NCI-H2171 treated with DMSO at 0.1 percent for 48 hours (cell line): ENCODE measurements at places on chromosomes 11 and 22.

DNA sequence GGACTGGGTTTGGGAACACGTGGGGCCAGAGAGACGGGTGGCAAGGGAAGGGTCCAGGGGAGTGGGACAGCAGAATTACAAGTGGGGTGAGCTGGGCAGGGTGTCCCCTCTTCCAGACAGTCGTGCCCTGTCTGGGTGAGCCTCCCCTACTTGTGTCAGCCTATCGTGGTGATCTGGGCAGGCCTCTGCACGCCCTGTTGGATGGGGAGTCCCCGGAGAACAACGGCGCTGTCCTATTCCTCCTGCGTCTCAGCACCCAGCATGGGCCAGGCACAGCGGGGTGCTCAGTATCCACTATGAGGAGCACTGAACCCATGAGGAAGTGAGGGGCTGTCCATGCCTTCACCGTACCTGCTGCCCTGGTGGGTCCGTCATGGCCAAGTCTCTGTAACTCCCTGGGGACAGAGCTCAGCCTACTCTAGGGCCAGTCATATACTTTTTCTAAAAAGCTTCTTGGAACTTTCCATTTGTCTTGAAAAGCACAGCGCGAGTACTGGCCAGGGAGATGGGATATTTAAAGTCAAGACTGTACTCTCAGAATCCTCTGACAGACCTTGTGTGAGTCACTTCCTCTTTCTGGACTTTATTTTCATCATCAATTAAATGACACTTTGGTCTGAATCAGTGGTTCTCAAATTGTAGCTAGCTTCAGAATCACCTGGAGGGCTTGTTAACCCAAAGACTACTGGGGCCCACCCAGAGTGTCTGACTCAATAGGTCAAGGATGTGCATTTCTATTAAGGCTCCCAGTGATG is 81.7 kb upstream of the NECTIN1 start:
- no peak for DNase-seq

- DNase-seq, result no peak
These were observed 2082.7 kb upstream of the RAG2 start for GRCh38 chr11:38680746-38681145.

GRCh38 chr11:98227278-98227677 is 793.5 kb upstream of the CNTN5 start:
- DNase-seq, result no peak

DNA sequence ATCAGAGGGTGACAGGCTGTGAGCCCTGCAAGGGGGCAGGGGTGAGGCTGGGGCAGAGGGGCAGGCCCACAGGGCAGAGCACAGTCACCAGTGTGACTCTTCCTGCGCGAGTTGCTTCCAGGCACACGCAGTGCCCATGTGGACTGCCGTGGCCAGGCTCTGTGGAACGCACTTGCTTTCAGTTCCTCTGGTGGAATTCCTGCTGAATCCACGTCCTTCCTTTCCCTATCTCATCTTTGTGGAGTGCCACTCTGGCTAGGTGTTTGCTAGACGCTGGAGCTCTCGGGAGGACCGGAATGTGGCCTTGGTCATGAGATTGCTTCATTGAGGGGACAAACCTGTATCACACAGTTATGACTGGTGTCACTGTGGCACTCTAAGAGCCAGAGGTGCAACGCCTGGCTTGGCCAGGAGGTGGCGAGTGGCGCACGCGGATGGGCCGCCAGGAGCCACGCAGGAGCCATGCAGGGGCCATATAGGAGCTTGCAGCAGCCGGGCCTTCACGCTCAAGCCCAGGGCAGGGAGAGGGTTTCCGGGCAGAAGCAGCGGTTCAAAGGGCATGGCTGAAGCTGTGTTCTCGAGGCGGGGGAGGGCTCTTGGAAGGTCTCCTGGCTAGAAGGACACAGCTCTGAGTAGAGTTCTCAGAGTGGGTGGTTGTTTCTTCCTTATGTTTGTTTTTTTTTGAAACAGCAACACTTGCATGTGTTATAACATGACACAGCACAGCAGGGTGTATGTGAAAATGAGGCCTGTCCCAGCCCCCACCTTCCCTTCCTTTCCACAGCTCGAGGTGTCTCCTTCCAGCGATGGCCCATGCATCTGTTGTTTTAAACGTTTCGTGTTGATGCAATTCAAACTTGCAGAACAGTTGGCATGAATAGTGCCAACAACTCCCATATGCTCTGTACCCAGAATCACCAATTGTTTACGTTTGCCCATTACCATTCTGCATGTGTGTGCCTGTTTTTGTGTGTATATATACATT is 36.2 kb downstream of the TBC1D22A start:
- DNase-seq, result peak; percentile 99

DNA sequence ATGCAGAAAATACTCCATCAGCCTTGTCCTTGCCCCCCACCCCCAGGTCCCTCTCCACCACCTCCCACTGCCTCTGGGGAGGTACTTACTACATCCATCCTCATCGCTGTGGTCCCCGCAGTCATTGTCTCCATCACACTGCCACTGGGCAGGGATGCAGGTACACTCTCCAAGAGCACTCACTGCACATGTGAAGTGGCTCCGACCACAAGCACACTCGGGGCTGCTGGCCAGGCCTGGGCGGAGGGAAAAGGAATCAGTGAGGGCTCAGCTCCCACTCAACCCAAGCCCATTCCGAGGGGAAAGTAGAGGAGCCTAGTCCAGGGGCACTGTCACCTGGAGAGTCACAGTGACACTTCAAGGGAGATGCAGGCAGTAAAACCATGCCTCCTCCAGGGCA is 15.7 kb downstream of the LRP4 start:
- no peak for DNase-seq

GRCh38 chr22:47407461-47408025 is 645.1 kb downstream of the TBC1D22A start:
- no peak for DNase-seq

- DNase-seq, result no peak
These were observed 11.7 kb downstream of the LRP4 start for GRCh38 chr11:46906609-46907041.

GRCh38 chr11:103729617-103730016 is 306.8 kb upstream of the DDI1 start:
- DNase-seq, result peak; percentile 81

DNA sequence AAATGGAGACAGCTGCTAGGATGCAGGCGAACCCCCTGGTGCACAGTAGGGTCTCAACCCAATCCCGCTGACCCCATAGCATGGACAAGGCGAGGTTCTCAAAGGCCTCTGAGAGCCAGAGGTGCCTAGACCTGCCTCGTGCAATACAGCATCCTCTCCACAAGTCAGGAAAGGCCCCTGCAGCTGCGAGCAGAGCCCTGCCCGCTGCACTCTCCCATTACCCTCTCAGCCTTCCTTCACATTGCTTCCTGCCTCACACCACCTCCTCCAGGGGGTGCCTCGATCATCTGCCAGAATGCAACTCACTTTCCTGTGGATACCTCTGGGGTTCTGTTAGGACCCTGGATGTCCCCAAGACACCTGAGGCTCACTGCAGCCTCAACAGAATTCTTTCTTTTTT is 42.8 kb upstream of the TCF20 start:
- DNase-seq, result peak; percentile 51

GRCh38 chr11:114678125-114679036 is at the start of gene NXPE2:
NXPE2 (plus strand) TSS chr11:114678527; CDS start chr11:114678576, 49 bp downstream.
- no peak for DNase-seq

GRCh38 chr11:12121011-12121410 is 10.6 kb downstream of the MICAL2 start:
- peak; percentile 23 for DNase-seq

DNA sequence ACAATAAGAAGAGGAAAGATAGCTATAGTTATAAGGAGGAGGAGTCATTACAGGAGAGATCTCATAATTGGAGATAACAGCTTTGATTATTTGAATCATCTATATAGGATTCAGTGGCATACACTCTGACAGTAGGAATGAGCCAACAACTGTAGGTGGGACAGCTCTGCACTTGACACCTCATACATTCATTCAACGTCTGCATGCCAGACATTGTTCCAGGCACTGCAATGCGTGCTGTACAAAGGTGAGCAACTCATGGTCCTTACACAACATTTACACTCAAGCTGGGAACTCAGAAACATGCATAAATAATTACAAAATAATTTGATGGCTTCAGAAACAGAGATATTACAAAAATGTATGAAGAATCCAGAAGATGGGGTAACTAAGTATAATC is 154.3 kb downstream of the MSANTD4 start:
- DNase-seq, result no peak

DNA sequence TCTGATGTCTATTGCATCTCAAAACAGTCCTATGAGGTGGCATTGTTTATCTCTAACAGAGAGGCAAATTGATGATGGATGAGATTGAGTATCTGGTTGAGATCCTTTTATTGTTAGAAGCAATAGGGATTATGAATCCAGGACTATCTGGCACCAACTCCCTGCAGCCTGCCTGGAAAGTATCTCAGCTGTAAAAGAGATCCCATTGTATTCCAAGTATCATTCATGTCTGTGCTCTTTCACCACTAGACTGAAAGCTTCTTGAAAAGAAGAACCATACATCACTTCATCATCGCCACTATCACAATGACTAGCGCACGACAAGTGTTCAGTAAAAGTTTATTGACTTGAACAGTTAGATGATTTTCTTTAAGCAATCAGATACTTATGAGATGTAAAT is 41.9 kb upstream of the PCF11 start:
- DNase-seq, result no peak

DNA sequence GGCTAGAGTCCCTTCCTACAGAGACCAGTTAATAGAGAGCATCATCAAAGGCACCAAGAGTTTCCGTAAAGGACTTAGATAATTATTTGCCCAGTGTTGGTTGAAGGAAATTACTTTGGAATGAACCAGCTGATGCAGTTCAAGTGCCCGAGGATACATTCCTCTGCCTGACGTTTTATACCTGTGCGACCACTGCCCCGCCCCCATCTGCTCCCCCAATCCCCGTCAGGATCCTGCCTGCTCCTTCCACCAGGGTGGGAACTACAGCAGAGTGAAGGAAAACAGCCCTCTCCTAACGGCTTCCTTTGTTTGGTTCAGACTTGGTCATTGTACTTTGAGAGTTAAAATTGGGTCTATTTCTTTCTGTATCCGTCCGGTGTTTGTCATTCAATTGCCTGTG is 761.5 kb downstream of the NTM start:
- DNase-seq, result no peak

DNA sequence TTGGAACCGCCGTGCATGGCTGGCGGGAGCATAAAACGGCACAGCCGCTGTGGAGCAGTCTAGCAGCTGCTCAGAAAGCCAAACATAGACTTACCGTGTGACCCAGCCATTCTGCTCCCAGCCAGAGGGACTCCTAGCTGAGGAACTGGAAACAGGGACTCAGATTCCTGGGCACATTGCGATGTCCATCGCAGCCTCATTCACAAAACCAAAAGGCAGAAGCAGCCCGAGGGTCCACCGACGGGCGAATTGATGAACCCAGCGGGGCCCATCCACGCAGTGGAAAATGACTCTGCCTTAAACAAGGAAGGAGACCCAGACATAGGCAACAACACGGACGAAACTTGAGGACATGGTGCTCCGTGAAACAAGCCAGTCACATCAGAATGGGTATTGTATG is 5.7 kb upstream of the MUC5B start:
- no peak for DNase-seq

DNA sequence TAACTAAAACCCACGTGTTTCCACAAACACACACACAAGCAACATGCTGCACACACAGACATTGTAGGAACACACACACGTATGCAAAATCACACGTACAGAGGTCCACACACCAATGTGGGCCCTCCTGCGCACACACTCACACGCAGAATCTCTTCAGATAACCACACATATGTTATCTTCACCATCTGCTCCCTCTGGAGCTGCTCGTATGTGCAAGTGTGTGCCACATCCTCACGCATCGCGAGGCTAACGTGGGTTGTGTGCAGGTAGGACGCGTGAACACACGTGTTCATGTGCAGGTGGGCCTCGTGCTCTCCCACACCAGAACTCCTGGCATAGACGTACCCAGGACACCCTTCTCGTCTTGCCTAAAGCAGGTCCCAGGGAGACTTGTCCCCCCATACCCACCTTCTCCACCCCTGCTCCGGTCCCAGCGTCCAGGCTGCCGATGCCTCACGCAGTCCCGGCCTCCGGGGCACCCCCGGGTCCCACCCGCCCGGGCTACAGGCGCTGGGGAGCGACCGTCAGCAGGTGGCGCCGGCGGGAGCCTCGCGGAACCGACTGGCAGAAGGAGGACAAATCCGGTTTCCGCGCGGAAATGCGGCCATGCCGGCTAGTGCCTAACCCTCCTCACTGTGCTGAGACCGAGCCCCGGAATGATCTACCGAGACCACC is 10.3 kb upstream of the IGSF9B start:
- no peak for DNase-seq

DNA sequence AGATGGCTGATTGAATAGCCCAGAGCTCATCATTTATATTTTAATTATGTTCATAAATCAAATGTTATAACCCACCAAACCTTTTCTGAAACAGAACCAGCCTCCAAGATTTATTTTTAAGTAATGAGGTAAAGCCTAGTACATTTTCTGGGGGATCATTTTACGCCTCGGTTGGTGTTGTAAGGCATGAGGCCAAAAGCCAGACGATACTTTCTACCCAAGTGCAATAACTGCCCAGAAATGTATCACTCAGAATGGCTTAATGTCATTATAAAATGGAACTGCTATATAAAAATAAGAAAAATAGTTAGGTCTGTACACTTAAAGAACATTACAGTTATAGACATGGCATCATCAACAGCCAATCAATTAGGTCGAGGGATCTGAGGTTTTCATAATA is 283.3 kb downstream of the CADM1 start:
- no peak for DNase-seq

- DNase-seq, result no peak
These were observed 112.5 kb downstream of the KCNQ1OT1 start for GRCh38 chr11:2587132-2587930.

GRCh38 chr22:21103633-21104032 is 57.9 kb downstream of the LRRC74B start:
- no peak for DNase-seq

GRCh38 chr22:46730568-46731245 is 7.3 kb downstream of the CERK start:
- DNase-seq, result peak; percentile 92

GRCh38 chr11:911031-911889 is 650 bp upstream of the CHID1 start:
- DNase-seq, result no peak

DNA sequence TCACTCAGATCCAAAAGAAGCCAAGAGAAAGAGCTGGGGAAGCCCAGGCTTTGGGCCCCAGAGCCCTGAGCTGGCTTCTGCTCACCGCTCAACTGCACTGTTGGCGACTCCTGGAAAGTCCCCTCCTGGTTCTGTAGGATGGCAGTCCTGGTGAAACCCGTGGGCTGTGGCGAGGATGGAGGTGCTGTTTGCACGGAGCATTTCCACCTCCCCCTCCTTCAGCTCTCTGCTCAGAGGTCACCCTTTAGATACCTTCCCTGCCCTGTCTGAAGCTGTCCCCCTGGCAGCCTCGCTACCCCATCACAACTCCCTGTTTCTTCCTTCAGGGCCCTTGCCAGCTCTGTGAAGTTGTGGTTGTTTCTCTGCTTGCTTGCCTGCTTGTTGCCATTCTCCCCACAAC is 97.8 kb downstream of the MYO18B start:
- DNase-seq, result no peak
